ENCODE measurements at places on chromosomes 2 and 18.

DNA sequence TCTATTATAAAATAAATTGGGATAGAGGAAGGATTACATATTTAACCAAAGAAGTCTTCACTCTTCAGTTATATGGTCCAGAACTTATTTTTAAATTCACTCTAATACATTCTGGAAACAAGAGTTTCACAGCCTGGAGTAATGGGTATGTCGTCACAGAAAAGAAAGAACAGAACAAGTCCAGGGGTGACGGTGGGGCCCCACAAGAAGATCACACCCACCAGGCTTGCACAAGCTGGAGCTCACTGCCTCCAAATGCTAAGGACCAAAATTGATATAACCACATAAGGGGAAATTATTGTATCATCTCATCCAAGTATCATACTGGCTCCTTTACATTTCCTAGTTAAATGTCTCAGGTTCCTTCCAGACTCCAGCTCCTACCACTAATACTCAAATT is 11.3 kb downstream of the LRPPRC start:
- DNase-seq, result no peak

DNA sequence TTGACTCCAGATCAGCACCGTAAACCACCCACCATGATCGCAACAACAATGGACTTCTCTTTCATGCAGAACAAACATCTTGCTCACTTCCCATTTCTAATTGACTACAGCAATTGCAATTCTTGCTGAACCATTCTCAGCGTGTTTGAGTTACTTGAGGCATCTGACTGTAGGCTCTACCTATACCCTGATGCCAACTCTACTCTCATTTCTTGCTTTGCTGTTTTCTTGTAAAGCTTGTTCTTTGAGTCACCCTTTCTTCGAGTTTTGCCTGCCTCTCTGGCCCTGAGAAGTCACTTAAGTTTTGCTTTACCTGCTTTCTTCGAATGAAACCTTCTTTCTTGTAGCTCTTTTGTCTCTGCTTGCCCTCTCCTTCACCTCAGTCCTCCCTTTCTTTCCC is 160.5 kb upstream of the RND3 start:
- DNase-seq, result no peak

DNA sequence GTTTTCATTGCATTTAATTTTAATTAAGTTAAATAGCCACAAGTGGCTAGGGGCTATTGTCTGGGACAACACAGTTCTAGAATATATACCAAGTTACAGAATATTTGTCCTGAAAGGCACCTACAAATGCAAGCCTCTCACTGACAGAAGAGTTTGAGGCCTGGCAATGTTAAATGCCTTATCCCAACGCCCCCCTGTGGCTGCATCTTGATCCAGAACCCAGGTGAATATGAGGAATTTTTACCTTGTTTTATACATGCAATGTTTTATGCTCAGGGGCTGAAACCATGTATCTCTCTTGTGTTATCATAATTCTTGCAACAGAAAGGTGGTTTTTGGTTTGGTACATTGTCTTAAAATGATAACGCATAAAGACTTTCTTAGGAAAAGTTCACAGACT is 71.8 kb upstream of the SEC11C start:
- no peak for DNase-seq

GRCh38 chr18:5630057-5630899 is 86.5 kb upstream of the EPB41L3 start:
- peak; percentile 20 for DNase-seq

- DNase-seq, result no peak
Measured at GRCh38 chr2:109555346-109555900, 58.3 kb downstream of the SEPTIN10 start.

- no peak for DNase-seq
Measured at GRCh38 chr2:113068249-113068648, 479 bp downstream of the IL1F10 start.

DNA sequence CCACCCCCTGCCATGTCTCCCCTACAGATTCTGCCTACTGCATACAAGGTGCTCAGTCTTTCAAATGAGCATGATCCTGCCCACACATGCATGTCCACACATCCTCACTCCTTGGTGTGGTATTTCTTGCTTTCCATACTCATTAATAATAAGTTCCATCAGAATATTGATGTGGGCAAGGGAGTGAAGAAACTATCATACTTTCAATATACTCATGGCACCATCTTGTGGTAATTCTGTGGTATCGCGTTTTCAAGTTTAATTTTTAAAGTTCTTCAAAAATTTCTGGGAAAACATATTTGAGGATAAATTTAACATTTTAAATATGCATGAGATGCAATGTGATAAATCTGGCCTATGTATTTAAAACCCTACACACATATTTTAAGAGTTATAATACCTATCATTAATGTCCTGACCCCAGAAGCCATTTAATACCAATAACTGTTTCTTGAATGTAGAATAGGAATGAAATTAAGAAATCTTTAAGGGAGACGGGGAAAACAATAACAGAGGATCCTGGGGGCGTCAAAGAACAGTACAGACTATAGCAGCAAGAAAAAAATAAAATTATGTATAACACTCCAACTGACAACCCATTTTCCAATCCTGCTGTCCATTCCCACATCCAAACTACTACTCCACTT is 110.1 kb downstream of the ZNF385B start:
- peak; percentile 12 for DNase-seq

DNA sequence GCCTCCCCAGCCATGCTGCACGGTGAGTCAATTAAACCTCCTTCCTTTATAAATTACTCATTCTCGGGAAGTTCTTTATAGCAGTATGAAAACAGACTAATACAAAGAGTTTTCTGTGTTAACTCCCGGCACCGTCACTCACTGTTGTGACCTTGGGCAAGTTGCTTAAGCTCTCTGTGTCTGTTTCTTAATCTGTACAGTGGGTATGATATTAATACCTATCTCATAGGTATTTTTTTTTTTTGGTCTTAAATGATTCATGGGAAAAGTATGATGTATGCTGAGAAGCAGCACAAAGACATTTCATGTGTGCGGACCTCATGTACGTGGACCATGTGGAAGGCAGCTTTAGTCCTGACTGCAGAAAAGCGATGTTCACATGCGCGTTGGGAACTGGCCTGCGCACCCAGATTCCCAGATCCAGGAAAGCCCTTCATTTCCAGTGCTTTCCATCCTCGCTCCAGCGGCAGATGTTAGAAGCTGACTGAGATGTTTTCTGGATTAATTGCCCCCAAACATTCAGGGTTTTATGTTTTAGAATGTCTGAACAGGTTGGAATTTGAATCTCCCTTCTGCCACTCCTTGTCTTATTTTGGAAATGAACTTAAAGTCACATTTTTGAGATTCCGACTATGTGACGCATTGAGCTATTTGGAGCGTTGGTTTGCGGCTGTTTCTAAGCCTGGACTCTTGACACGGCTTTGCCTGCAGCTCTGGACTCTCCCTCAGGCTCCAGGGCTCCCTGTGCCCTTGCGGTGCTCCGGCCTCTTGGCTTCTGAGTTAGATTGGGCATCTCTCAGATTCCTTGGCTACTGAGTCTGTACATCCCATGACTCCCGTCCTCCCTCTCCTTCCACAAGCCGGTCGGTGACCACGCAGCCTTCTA is 61.4 kb downstream of the SLC4A3 start:
- no peak for DNase-seq

DNA sequence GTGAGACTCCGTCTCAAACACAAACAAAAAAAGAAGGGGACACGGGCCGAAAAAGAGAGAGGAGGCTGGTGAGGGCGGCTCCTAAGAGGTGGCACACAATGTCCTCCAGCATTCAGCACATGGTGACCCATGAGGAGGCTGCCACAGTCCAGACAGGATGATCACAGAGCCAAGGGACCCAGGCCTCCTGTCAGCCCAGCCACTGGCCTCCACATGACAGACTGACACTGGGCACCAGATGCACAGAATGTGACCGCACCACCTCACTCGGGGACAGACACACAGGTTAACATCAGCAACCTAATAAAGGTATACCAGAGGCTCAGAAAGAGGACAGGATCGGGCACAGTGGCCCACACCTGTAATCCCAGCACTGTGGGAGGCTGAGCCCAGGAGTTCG is 21.0 kb downstream of the PASK start:
- no peak for DNase-seq

- DNase-seq, result no peak
Measured at GRCh38 chr2:121634354-121635307, 14.6 kb downstream of the CLASP1 start.

- DNase-seq, result no peak
Measured at GRCh38 chr18:74166386-74166785, 18.1 kb downstream of the TIMM21 start.

DNA sequence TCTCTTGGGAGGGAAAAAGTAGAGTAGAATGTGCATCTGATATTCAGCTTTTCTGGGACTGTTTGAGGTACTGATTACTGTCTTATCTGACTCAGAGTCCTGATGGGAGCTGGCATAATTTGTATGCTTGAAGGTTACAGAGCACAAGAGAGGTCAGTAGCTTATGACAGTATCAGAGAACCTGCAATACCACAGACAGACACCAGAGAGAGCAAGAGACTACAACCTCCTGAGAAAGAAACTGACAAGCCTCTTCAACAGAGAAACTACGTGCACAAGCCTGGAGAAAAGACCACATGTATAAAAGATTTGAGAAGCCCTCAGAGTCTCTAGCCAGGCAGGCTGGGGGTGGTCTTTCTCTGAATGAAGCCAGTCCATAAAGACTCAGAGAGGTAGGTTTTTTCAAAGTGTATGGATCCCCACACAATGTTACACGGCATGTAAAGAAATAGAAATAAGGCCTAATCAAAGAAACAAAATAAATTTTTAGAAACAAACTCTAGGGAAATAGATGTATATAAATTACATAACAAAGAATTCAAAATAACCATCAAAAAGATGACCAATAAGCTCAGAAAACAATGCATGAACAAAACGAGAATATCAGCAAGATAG is 568.3 kb downstream of the LRRTM4 start:
- no peak for DNase-seq

DNA sequence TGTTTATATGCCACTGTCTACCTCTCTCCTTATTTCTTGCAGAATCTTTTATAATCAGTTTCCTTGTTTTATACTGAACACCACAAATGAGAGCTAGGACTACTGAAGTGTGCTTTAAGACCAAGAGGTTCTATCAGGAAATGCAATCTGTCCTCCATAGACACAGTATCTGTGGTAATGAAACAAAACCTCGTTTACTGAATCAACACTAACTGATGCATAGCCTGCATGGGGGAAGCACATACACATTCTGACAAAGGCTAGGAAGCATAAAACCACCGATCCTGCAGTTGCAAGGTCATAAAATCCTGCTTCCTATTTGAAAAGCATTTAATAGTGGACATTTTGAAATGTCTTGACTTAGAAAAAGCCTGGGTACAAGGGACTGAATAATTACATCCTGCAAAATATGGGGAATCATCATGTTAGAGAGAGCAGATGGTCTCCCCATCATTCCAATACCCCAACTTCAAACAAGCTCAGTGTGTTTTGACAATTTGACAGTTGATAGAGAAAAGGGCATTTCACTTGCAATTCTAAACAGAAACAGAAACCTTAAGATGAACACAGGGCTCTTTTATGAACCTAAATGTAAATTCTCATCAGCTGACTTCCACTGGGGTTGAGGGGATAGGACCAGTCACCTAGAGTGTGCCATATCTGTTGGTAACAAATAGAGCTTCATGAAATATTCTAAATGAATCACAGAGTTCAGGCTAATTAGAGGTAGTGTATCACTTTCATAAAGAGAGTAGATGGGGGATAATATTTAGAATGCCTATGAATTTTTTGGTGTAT is 1845.6 kb upstream of the PIK3C3 start:
- DNase-seq, result no peak

- no peak for DNase-seq
Measured at GRCh38 chr2:23009545-23010149, 375.3 kb upstream of the KLHL29 start.

DNA sequence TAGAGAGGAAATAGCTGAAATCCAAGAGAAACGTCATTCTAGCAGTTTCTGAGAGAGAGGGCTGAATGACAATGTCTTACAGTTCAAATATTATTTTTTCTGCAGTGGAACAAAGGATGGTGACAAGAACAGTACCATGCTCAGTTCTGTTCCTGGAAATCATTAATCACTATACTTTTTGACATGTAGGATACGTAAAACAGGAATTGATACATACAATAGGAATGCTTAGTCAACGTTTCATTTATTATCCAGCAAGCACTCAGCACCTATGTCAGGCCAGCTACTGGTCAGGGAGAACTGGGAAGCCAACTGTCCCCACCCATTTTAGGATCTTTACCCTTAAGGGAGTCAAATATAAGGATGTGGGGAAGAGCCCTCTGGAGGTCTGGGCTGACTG is 114.7 kb downstream of the DHRS9 start:
- DNase-seq, result no peak

- DNase-seq, result no peak
Measured at GRCh38 chr18:46398005-46398404, 259.0 kb downstream of the LOXHD1 start.

GRCh38 chr2:13917958-13918357 is 714.6 kb upstream of the LRATD1 start:
- DNase-seq, result no peak

DNA sequence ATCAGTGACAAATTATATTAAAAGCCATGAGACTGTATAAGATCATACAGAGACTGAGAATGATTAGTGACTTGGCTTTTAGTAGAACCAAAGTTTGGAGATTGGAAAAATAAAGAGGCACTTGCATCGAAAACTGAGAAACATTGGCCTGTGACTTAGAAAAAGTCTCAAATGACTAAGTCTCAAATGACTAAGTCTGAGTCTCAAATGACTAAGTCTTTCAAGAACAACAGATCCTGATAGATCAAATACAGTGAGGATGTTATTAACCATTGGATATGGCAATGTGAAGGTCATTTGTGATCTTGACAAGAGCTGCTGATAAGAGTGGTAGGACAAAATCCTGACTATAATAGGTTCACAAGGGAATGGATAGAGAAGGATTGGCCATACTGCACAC is 135.5 kb upstream of the FANCL start:
- DNase-seq, result no peak

DNA sequence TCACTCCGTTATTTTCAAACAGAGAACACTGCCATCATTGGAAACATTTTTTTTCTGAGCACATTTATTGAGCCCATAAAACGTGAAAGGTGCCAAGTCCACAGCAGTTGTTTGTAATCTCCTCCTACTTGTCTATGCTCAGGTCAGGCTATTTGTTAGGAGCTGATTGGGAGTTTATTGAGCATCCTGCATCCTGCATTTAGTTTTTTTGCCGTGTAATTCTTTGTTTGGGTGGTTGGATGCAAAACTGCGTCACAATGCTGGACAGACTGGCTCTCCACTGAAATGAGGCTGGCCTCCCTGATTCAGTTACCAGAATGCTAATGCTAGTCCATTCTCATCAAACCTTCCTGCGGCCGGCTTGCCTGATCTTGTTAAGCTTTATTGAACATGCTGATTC is 71.4 kb downstream of the RAPGEF4 start:
- no peak for DNase-seq

DNA sequence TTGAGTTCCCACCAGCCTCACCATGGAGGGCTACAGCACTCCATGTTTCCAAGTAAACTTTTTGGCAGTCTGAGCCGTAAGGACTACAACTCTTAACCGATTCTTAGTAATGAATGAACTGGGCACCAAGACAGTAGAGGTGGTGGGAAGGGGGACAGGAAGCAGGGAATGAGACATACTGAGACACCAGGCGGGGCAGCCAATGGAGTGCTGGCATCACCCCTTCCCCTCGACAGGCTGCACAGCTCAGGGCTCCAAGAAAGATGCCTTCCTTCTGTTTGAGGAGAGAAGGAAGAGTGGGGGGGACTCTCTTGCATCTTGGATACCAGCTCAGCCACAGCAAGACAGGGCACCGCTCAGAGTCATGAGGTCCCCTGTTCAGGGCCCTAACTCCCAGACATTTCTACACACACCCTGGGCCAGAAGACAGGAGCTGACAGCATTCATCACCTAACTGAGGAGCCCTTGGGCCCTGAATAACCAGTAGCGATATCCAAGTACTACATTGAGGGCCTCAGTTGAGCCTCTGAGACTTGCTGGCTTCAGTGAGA is 45.2 kb downstream of the USP34 start:
- DNase-seq, result no peak

- no peak for DNase-seq
Measured at GRCh38 chr2:229910147-229910831, 11.5 kb downstream of the TRIP12 start.
